Fibroblast of the aortic adventitia (primary cell): ENCODE measurements at places on chromosomes 3 and 15. TPM values are rescaled to one million over a fixed set of nuclear protein-coding genes. Genes with fewer than 3 reads are reported as not detected.

Gene GADL1
- 0.18 TPM in 1 of 2 replicates, not detected in the other for total RNA-seq

Gene ROBO2
- under 0.01 and 1.2 TPM in 2 replicates for total RNA-seq

Gene CRABP1
- not detected in 2 replicates for total RNA-seq

Gene SRGAP3
- 4.6 and 6.1 TPM in 2 replicates for total RNA-seq

Gene CASR
- not detected in 2 replicates for total RNA-seq

Gene COL8A1
- 24.3 and 25.1 TPM in 2 replicates for total RNA-seq

- peak; percentile 69 for DNase-seq
Observed at GRCh38 chr3:129228891-129229585, 20.4 kb upstream of the COPG1 start.

GRCh38 chr15:80485370-80486164 is 81.4 kb downstream of the ARNT2 start:
- no peak for DNase-seq

DNA sequence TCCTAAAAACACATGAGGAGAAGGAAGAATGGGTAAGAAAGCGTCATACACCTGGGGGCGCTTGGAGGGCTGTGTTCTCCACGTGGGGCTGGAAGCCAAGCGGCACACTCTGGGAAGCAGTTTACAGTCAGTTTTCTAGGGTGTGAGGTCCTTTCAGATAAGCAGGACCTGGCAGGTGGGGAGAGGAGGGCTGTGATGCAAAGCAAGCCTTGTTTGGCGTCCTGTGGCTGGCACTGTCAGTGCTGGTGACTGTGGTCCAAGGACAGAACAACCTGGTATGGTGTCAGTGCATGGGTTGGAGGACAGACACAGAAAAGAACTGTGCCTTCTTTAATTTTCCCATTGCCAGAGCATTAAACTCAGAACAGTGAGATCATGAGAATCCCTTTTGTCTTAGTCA is 260.7 kb upstream of the NR2E3 start:
- DNase-seq: no peak

DNA sequence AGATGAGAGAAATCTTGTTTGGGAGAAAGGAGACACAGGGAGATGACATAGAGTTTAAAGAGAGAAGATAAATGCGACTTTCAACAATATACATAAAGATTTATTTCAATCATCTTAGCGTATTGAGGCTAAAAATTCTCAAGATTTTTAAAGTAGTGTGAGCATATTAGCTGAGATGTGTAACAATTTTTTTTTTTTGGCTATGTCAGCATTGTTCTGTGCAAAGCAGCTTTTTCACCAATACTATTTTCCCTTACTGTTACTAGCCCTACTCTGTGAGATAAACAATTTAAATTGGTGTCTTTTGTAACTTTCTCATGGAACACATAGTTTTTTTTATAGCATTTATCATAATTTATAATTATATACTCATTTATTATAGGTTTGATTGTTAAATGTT is 185.2 kb upstream of the ZNF385D start:
- no peak for DNase-seq

- DNase-seq: no peak
Observed at GRCh38 chr15:51625236-51625635, 2.7 kb upstream of the DMXL2 start.

DNA sequence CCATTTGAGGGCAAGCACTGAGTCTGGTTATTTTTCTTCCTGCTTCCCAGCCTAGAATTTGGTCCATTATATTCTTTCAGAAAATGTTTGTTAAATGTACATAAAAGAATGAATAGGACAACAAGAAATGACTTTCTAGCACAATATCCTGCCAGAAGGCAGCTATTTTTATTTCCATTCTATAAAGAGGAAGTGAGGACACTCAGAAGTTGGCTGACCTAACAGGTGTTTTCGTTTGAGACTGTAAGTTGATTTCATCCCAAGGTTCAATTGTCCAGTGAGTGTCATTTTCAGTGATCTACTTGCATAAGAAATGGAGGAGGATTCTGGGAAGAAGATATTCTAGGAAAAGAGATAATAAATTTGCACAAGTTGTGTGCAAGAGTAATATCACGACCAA is 191.9 kb upstream of the POU1F1 start:
- no peak for DNase-seq

GRCh38 chr15:26081758-26082220 is 218.7 kb upstream of the ATP10A start:
- no peak for DNase-seq

DNA sequence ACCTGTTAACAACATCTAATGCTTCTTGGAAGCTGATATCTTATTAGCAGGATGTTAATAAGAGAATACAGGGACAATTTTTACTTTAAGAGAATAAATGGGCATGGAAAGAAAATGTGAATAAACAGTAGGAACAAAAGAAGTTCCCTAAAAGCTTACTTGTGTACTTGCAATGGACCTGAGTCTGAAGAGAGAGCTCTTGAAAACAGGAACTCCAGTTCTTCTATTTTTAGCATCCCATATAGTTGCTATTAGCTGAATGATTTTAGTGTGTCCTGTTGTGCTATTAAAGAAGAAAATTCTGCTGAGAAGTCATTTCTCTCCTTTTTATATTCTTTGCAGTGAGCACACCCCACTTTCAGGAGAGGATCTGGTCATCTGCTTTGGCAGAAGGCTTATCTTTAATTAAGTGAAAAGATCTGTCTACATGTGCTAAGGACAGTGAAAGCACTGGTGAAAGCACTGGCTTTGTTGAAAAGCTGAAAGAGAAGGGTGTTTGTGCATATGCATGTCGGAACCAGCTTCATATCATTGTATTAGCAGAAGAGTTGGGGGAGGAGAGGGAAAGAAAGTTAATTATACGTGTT is 1.4 kb upstream of the ST3GAL6 start:
- no peak for DNase-seq

- DNase-seq: no peak
Observed at GRCh38 chr15:33200903-33201302, 6.4 kb upstream of the FMN1 start.
